NCI-H2081 treated with DMSO at 0.1 percent for 48 hours (cell line): ENCODE measurements at places on chromosomes 16 and 17.
A peak's percentile ranks its signal among the peaks of the same experiment; 100 is the strongest.

DNA sequence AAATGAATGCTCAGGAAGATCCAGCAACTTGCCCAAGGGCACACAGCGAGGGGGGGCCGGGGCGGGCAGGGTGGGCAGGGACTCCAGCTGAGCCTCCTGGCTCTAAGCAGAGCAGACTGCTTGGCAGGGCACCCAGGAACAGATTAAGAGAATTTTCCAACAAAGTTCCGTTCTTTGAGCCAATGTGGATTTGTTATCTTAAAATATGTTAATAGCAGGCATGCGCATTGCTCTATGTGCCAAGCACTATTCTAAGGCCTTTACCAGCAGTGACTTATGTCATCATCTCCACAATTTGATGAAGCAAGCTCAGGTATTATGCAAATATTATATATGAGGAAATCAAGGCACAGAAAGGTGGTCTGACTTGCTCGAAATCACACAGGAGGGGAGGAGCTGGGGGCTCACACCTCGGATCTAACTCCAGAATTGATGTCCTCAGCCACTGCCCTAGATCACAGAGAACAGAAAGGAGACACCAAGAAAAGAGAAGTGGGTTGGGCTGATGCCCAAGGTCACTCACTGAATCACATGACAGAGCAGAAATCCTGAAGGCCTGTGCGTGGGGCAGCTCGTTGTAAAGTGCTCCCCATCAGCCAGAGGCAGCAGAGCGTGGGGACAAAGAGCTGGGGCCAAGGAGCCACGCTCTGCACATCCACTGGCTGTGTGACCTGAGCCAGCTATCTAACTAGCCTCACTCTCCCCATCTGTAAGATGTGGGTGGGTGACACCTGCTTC, 23.2 kb upstream of the MEAK7 start:
- DNase-seq, result no peak

DNA sequence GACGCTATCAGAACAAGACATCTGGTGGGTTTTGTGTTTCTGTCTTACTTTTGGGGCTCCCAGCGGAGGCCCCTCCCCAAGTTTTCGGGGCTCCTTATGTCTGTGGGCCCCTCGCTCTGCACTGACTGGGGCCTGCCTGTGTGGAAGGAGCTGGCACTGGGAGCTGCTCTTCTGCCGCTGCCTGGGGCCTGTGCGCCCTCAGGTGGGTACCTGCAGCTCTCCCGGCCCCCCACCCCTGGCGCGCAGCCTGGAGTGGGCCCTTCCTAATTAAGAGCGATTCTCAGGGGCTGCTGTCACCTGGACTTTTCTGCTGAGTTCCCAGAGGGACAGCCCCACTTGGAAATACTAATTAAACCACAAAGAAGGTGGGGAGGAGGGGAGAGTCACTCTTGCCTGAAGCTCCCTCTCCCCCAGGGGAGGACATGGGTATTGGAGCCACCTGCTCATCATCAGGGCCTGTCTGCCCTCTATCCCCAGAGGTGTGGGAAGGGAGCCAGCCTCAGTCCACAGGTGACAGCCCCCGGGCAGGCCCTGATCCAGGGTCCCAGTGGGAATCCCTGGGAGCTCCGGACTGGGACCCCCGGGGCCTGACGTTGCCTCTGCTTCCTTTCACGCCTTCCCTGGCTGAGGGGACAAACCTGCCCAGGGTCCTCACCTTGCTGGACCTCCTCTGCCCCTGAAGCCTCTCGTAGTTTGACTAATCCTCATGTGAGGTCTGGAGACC, 36.5 kb downstream of the GSE1 start:
- DNase-seq, result no peak

DNA sequence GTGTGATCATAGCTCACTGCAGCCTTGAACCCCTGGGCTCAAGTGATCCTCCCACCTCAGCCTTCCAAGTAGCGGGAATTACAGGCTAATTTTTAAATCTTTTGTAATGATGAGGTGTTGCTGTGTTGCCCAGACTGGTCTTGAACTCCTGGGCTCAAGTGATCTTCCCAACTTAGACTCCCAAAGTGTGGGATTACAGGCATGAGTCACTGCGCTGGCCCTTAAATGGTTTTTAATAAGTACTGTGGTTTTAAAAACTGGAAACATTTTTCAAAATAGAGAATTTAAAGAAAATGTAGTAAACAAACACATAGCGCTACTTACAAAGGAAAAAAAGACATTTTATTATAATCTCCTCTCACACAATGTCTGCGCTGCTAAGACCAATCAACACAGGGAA, 32.2 kb downstream of the MARCHF10 start:
- DNase-seq, result no peak

GRCh38 chr17:77906377-77906871, 52.1 kb upstream of the TNRC6C start:
- no peak for DNase-seq

- DNase-seq, result peak; percentile 97
Observed at GRCh38 chr17:78979780-78980623, at the start of gene LGALS3BP. Gene LGALS3BP, minus strand, starts transcription at chr17:78979923. Its CDS starts 2,732 bp downstream, at chr17:78977191.

DNA sequence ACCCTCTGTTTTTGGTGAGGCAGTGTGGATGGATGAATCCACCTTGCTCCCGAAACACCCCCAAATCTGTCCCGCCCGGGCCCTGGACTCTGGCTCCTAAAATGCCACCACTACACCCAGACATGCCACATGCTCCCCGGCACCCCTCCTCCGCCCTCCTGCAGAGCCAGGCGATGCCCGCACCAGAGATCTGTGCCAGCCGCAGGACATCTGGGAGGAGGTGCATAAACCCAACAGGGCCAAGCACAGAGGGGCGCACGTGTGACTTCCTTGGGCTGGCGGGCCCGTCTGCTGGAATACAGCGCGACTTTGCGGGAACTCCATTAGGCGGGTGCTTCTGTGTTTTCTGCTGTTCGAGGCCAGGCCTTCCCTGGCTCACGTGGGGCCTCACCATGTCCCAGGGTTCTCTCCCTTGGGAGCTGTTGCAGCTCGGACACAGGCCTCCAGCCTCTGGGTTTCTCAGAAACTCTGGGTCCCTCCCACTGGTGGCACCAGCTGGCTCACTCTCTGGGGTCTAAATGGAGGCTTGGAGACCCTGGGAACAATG, 14.1 kb upstream of the ACSF3 start:
- no peak for DNase-seq

- DNase-seq, result no peak
Observed at GRCh38 chr16:55700961-55701360, 45.2 kb downstream of the SLC6A2 start.

- no peak for DNase-seq
Observed at GRCh38 chr17:57625957-57626356, 119.1 kb downstream of the CCDC182 start.

DNA sequence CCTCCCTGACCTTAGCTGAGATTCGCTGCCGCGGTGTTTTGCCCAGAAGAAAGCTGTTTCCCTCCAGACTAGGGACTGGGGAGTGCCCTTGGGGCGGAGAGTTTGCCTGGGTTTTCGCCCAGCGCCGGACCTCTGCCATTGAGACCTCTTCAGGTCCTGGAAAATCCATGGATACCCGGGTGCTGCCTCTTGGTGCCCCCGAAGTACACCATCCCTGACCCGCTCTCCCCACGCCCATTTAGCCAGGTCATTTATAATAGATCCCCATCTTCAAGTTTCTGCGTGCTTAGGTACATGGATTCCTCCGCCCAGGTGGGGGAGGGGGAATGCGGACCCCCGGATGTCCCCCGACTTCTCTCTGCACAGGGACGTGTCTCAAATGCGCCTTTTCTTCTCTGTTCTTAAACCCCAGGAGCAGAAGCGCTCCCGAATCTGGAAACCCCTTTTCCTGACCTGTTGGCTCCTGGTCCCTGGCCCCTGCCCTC, 15.0 kb upstream of the CBX8 start:
- DNase-seq, result no peak
